ENCODE measurements at places on chromosomes 1 and 21. TPM values are rescaled to one million over a fixed set of nuclear protein-coding genes. Genes with fewer than 3 reads are reported as not detected.

DNA sequence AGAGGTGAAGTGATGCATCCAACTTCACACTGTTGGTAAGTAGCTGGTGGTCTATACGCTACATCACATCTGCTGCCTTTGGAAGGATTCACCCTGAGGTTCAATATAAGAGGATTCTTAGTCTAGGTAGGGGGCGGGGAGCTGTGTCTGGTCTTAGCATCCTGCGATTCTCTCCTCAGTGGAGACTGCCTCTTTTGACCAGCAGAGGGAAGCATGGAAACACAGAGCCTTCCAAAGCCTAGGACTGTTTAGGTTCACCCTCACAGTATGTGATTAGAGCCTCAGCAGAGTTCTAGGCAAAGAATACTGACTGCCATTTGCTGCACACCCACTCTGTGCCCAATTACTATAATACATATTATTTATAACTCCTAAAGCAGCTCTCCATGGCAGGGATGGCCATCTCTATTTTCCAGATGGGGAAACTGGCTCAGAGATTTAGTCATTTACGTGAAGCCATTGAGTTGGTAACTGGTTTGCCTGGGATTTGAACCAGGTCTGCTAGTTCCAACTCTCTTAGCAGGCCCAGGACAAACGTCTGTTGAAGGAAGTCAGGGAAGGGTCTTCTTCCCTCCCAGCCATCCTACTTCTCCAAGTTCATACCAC, 28.9 kb upstream of the EFCAB14 start:
- peak; percentile 23 for DNase-seq

GRCh38 chr1:245717611-245718010, 562.8 kb downstream of the KIF26B start:
- no peak for DNase-seq

DNA sequence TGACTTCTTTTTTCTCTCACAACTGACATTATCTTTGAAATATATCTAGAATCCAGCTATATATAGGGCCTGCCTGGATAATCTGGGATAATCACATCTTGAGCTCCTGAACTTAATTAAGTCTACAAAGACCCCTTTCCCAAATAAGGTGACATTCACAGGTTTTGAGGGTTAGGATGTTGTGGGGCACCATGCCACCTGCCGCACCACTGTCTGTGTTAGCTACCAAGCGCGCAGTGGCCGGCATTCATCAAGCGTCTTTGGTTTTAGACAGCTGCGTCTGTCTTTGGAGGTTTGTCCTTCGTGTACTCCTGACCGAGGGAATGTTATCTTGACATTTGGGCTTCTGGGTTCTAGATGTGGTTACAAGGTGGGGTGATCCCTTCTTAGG, 7.5 kb downstream of the TRAPPC10 start:
- DNase-seq, result no peak

DNA sequence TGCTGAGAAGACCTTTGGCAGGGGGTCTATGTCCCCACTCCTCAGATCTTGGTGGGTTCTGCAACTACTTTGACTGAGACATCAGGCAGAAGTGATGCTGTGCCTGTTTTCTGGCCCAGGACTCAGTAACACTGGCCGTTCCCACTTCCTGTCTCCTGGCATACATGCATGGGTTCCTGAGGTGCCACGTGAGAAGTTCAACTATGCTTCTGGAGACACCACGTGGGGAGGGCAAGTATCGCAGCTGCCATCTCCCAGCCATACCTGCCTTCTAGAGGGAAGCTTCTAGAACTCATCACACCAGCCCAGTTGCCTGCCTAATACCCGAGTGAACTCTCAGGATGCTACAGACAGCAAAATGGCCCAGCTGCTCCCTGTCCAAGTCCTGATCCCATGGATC, 65.8 kb downstream of the TRABD2B start:
- peak; percentile 77 for DNase-seq

DNA sequence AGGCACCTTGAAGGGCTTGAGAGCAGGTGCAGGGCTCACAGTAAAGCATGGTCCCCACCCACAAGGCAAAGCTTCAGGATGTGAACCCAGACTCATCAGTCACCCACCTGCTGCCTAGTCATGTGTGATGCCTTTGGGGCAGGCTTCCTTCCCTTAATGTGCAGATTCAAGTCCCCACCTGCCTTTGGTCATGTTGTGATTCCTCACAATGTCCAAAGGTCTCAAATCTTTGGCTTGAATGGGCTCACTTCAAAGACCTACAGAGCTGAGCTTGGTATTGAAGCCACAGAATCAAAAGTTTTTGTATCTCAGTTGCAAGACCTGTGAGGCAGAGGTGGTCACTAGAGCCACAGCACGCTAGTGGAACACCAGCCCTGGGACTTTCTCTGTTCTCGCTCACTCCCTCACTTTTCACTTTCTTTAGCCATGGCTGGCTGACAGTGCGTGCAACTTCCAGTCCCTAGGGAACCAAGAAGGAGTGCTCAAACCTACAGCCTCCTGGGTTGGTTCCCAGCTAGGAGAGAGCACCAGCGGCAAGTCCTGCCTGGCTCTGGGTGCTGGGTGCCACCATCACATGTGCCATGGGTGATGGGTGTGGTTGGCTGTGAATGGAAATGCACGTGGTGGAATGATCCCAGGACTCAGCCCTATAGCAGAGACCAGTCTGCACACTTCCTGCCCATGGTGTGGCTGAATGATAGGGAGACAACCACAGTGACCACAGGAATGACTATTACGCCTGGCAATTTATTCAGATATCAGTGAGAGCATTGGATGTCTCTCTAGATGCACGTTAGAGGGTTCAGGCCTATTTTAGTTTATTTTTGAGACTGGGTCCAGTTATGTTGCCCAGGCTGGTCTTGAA, 26.4 kb upstream of the CLIC6 start:
- peak; percentile 78 for DNase-seq

The CDA gene
- total RNA-seq, result not detected

The ATP1A2 gene
- total RNA-seq, result not detected

- DNase-seq, result no peak
Observed at GRCh38 chr1:197814306-197814705, 39.0 kb upstream of the DENND1B start.

The GSTM4 gene
- 15.9 TPM for total RNA-seq

The CD1D gene
- 0.64 TPM for total RNA-seq

DNA sequence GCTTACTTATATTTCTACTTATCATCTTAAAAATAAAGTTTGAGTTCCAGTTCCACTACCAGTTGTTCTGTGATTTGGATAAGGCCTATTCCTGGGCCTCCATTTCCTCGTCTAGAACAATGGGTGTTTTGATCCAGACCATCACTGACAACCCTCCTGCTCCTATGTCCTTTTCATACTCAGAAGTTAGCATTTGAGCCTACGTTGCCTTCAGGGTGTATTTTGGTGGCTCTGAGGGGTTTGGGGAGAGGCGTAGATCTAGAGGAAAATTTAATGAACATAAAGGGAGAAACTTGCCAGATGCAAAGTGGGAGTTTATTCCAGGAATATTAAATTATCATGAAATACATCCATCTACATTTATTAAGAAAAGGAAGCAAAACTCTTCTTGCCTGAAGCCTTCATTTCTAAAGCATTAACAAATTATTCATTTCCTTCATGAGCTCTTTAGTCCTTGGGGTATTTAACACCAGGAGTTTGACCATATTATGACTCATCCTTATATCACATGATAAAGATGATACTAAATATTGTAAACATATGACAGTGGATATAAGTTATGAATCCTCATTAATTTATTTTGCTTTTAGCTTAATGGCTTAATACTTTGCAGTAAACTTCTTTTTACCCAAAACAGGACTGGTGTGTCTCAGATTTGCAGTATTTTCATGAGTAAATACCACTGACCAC, 47.2 kb upstream of the SYT14 start:
- DNase-seq, result no peak

GRCh38 chr1:91731815-91732214, 154.1 kb downstream of the TGFBR3 start:
- DNase-seq, result peak; percentile 54

The TRAF3IP3 gene
- not detected for total RNA-seq

The RNU1-3 gene
- total RNA-seq, result not detected

GRCh38 chr1:244303610-244303969, 148.1 kb downstream of the ADSS2 start:
- no peak for DNase-seq

The AGT gene
- 72.7 TPM for total RNA-seq

The DIO1 gene
- total RNA-seq, result not detected

The PGLYRP3 gene
- total RNA-seq, result not detected

- DNase-seq, result no peak
Observed at GRCh38 chr1:77697441-77697840, 15.0 kb upstream of the ZZZ3 start.

GRCh38 chr1:84988588-84988987, 8.3 kb downstream of the MCOLN2 start:
- no peak for DNase-seq

The NTMT2 gene
- not detected for total RNA-seq

The SELE gene
- total RNA-seq, result not detected

DNA sequence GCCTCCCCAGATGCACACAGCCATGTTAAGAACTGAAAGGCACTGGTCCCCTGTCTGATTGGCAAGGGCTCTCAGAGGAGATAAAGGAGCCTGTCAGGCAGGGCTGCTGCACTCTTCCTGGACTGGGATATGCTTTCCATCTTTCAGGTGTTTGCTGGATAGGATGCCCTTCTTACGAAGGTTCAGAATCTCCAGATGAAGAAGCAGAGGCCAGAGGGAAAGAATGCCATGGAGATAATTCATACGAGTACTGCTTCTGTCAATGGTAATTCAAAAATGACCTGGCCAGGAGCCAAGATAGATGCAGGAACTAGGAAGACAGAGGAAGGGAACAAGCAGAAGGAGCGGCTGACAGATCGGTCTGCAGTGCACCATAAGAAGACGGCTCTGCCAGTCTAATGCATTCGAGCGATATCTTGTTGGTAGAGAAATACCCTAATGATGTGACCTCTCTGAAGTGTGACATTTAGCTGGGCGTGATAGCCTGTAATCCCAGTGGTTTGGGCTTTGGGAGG, 16.6 kb upstream of the ATP2B4 start:
- no peak for DNase-seq

The NHLH2 gene
- not detected for total RNA-seq

The DCDC2B gene
- total RNA-seq, result not detected

DNA sequence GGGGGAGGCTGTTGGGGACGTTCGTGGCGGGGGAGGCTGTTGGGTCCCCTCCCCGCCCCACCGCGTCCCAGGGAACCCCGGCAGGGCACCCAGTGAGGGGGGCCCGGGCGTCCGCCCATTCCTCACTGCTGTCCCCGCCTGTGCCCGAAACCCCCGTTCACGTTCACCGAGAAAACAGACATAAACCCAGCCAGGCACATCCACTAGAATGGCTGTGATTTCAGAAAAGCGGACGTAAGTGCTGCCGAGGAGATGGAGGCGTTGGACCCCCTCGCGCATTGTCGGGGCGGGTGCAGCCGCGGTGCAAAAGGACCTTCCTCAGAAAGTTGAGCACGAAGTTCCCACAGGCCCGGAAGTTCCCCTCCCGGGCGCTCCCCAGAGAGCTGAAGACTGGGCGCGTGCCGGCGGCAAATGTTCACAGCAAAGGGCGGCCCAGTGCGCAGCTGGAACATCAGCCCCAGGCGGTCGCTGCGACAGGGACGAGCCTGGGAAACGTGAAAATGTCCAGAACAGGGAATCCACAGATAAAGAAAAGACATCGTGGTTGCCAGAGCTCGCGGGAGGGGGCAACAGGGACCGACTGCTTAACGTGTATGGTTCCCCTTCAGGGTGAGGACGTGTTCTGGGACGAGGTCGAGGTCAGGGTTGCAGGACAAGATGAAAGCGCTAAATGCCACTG, 18.5 kb upstream of the SAMD11 start:
- peak; percentile 23 for DNase-seq

DNA sequence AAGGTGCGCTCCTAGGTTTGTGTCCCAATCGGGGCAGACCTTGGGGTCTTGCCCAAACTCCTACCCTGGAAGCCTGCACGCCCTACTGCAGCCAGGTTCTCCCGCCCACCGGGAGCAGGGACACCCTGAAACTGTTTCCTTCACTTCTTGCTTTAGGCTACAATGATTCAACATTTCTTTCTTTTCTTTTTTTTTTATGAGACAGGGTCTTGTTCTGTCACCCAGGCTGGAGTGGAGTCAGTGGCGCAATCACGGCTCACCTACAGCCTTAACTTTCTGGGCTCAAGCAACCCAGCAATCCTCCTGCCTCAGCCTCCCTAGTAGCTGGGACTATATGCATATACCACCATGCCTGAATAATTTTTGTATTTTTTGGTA, 75.8 kb downstream of the ITPKB start:
- no peak for DNase-seq

The TMOD4 gene
- total RNA-seq, result 0.35 TPM
